B cell (primary cell): ENCODE measurements at places on chromosomes 7 and 10. TPM values are rescaled to one million over a fixed set of nuclear protein-coding genes. Genes with fewer than 3 reads are reported as not detected.

DNA sequence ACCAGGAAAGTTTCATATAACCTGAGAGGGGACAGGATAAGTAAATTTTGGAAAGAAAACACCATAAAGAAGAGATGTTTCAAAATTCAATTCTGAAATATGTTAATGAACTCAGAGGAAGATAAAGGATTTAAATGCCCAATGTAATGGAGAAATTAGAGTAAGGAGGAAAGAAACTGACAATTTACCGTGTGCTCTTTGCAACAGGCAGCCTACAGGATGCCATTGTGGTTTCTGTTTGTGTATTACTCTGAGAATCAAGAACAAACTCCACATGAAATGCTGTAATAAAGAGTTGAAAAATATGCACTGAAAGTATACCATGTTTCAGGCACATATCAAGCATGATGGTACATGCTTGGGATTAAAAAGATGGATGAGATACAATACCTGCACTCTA, 44.8 kb upstream of the GLCCI1 start:
- H3K36me3 ChIP-seq: no peaks in the 10 kb centered on the region
- peak; percentile 13 for DNase-seq

GRCh38 chr10:119812684-119813083, 60.0 kb downstream of the MCMBP start:
- no peak for DNase-seq
- peaks cover 30% of the 10 kb centered on the region for H3K36me3 ChIP-seq
- H3K27me3 ChIP-seq: no peaks in the 10 kb centered on the region
- H3K4me3 ChIP-seq: no peak overlapping the region

DNA sequence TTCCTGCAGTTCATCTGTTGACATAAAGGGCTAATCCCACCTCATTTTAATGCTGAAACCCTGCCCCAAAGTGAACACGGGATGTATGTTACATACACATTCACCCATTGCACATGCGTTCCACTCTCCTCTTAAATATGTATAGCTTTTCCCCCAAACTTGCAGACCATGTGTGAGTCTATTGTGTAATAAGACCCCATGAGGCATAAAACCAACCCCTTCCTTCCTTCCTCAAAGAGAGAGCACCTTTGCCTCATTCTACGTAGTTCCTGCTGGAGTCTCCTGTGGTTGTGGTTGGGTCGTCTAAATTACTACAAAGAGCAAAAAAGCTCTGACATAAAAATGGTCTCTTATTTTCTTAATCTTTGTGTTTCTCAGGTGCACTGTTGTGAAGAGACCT, 345.7 kb upstream of the KLF6 start:
- H3K4me1 ChIP-seq: peaks cover 62% of the 10 kb centered on the region
- H3K4me3 ChIP-seq: peak overlapping the region; percentile 0
- H3K27me3 ChIP-seq: no peaks in the 10 kb centered on the region
- peak; percentile 77 for DNase-seq
- H3K36me3 ChIP-seq: no peaks in the 10 kb centered on the region
- H3K27ac ChIP-seq: peak overlapping the region; percentile 71

DNA sequence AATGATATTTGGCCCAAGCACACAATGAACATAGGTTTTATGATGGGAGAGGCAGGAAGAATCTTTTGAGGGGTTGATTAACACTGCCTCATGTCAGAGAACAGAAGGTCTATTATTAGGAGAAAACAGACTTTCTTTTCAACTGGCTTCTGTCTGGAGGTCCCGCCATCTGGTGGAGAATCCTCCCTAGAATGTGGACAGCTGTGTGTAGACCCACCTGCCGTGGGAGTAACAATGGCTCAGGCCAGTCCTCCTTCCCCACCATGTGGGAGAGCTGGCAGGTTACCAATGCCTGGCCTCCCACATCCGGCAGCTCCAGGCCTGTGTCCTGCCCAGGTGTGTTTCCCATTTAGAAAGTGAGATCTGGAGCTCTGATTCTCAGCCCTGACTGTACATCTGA, 70.4 kb upstream of the AOAH start:
- H3K36me3 ChIP-seq: no peaks in the 10 kb centered on the region
- H3K27ac ChIP-seq: no peak overlapping the region
- H3K4me1 ChIP-seq: no peaks in the 10 kb centered on the region
- no peak for DNase-seq

GRCh38 chr7:17939606-17940301, 540 bp downstream of the SNX13 start:
- H3K4me3 ChIP-seq: peak overlapping the region; percentile 90
- no peaks in the 10 kb centered on the region for H3K36me3 ChIP-seq
- peak overlapping the region; percentile 97 for H3K27ac ChIP-seq
- H3K27me3 ChIP-seq: no peaks in the 10 kb centered on the region
- no peak for DNase-seq
- peaks cover 17% of the 10 kb centered on the region for H3K4me1 ChIP-seq

GRCh38 chr10:70115948-70116682, 16.5 kb downstream of the AIFM2 start:
- H3K4me1 ChIP-seq: peaks cover 4% of the 10 kb centered on the region
- peak; percentile 71 for DNase-seq
- no peaks in the 10 kb centered on the region for H3K27me3 ChIP-seq

- no peaks in the 10 kb centered on the region for H3K4me1 ChIP-seq
- no peaks in the 10 kb centered on the region for H3K27me3 ChIP-seq
- H3K36me3 ChIP-seq: no peaks in the 10 kb centered on the region
- H3K27ac ChIP-seq: no peak overlapping the region
- H3K4me3 ChIP-seq: no peak overlapping the region
Measured at GRCh38 chr10:110378006-110378405, 73.3 kb upstream of the SMNDC1 start.

- peaks cover 3% of the 10 kb centered on the region for H3K4me1 ChIP-seq
- no peaks in the 10 kb centered on the region for H3K27me3 ChIP-seq
- H3K4me3 ChIP-seq: no peak overlapping the region
- no peaks in the 10 kb centered on the region for H3K36me3 ChIP-seq
Measured at GRCh38 chr7:47085491-47086275, 496.2 kb downstream of the TNS3 start.

GRCh38 chr10:93080350-93081046, 6.8 kb downstream of the CYP26A1 start:
- peak; percentile 64 for DNase-seq
- H3K27me3 ChIP-seq: no peaks in the 10 kb centered on the region
- H3K4me1 ChIP-seq: no peaks in the 10 kb centered on the region
- H3K4me3 ChIP-seq: no peak overlapping the region

DNA sequence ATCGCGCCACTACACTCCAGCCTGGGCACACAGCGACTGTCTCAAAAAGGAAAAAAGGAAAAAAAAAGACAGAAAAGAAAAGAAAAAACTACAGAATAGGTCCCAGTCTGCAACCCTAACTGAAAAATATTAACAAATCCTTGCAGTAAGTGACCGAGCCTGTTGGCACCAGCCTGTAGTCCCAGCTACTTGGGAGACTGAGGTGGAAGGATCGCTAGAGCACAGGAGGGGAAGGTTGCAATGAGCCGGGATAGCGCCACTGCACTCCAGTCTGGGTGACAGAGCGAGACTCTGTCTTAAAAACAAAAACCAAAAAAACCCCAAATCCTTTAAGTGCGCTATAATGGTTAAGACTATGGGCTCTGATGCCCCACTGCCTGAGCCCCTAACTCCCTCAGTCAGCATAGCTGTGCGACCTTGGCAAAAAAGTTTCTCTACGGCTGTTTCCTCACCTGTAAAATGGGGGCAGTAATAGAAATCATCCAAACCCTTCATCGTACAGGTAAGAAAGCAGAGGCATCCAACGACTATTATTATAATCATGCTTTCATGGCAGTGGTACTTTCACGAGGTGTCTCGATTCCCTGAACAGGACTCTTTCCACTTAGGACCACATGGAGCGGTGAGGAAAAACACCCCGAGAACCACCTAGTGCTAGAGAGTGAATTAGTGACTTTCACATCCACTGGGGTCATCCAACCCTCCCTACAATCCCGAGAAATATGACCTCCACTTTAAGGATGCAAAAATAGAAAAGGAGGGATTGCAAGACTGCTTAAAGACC, 755 bp downstream of the TOMM7 start:
- peaks cover 12% of the 10 kb centered on the region for H3K4me1 ChIP-seq
- no peak for DNase-seq
- peak overlapping the region; percentile 82 for H3K4me3 ChIP-seq
- H3K27ac ChIP-seq: peak overlapping the region; percentile 81
- no peaks in the 10 kb centered on the region for H3K27me3 ChIP-seq
- peaks cover 4% of the 10 kb centered on the region for H3K36me3 ChIP-seq

GRCh38 chr7:1569016-1569415, 816 bp downstream of the PSMG3 start:
- H3K27me3 ChIP-seq: no peaks in the 10 kb centered on the region
- H3K36me3 ChIP-seq: peaks cover 6% of the 10 kb centered on the region
- no peak for DNase-seq
- H3K27ac ChIP-seq: peak overlapping the region; percentile 89
- H3K4me1 ChIP-seq: peaks cover 12% of the 10 kb centered on the region

GRCh38 chr7:155470686-155471638, 13.0 kb downstream of the EN2 start:
- peaks cover 31% of the 10 kb centered on the region for H3K4me1 ChIP-seq
- DNase-seq: peak; percentile 7

DNA sequence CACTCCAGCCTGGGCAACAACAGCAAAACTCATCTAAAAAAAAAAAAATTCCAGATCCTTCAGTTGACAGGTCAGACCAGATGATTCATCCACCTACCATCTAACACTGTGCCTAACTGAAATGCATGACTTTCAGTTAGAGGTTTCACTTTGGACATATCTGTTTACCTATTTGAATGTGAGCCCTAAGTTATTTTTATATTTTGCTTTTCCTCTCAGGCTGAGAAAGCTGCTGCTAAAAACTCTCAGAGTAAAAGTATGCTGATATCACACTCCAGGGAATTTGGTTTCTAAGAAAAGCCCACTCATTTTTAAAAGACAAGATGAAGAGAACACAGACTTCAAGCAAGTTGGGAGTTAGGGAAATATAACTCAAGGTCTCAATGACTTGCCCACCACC, 126.0 kb downstream of the SGMS1 start:
- DNase-seq: no peak
- no peaks in the 10 kb centered on the region for H3K27me3 ChIP-seq
- H3K36me3 ChIP-seq: no peaks in the 10 kb centered on the region
- peaks cover 13% of the 10 kb centered on the region for H3K4me1 ChIP-seq

DNA sequence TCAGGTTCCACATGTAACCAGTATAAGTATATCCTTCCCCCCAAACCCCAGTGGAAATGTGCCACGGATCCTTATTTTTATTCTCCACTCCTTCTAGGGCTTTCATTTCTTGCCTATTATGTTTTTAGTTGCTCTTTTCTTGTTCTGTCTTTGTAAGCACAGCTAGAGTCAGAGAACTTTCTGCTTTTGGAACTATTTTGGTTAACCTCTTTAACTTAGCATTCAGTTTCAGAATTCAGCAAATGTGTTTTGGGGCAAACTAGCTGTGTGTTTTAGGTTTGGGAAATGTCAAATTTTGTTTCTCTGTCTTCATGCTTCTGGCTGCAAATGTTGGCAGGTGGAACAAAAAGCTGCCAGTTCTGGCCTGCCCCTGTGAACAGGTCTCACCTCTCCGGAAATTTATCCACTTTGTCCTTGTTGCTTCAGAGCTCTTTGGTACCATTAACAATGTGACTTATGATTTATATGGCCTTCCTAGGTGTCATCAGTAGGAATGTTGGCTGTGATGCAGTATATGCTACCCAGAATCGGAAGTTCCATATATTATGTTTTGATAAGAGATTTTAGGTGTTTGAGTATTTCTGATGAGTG, 156.1 kb downstream of the ADK start:
- no peak overlapping the region for H3K4me3 ChIP-seq
- H3K4me1 ChIP-seq: no peaks in the 10 kb centered on the region
- DNase-seq: no peak
- no peak overlapping the region for H3K27ac ChIP-seq
- H3K27me3 ChIP-seq: no peaks in the 10 kb centered on the region

GRCh38 chr10:12637649-12638048, 288.3 kb downstream of the CAMK1D start:
- peaks cover 32% of the 10 kb centered on the region for H3K36me3 ChIP-seq
- H3K4me3 ChIP-seq: no peak overlapping the region
- no peaks in the 10 kb centered on the region for H3K27me3 ChIP-seq
- DNase-seq: no peak
- H3K27ac ChIP-seq: no peak overlapping the region

DNA sequence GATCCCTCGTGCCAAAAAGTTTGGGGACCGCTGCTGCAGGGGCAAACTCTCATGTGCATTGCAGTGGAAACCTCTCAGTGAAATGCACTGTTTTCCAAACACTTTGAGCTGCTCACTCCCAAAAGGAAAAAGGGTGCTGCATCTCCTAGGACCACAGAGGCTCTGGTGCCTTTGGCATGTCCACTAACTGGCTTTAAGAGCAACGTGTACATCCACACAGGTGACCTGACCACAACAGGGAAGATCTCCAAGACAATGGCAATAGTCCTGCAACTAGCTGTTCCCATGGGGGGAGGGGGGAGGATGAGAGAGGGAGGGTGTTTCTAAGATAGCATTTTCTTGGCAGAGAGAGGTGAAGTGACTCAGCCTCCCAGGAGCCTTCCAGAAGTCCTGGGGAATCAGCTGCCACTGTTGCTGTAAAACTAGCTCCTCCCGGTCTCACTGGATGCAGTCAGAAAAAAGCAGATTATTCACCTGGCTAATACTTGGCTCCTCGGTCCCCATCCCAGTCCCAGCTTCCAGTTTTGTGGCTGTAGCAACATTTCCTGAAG, 181.7 kb downstream of the HECW1 start:
- no peaks in the 10 kb centered on the region for H3K4me1 ChIP-seq
- no peak overlapping the region for H3K4me3 ChIP-seq
- no peaks in the 10 kb centered on the region for H3K36me3 ChIP-seq
- no peak for DNase-seq

DNA sequence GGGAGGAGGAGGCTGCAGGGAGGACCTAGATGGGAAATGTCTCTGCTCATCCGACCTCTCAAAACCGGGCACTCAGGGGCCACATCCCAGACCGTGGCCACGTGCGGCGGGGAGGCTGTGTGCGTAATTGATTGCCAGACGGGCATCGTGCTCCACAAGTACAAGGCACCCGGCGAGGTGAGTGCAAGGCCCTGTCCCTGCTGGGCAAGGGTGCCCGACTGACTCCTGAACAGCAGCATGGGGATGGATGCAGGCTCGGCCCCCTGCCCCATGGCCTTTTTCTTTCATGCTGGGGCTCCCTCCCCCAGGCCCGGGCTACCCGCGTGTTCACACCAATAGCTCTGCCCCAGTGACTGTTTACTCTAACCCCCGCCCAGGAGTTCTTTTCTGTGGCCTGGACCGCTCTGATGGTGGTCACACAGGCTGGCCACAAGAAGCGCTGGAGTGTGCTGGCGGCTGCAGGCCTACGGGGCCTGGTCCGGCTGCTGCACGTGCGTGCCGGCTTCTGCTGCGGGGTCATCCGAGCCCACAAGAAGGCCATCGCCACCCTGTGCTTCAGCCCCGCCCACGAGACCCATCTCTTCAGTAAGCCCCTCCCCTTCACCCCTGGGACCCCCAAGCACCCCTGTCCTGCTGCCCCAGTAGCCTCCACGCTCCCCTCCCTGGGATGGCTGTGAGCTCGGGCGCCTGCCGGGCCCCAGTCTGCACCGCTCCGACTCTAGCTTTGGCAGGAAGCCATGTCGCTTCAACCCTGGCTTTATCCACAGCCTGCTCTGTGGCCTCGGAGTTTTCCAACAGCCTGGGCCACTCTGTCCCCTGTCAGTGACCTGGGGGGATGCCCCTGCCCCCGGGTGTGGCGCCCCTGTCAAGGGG, 3.9 kb downstream of the LRWD1 start:
- no peak overlapping the region for H3K4me3 ChIP-seq
- no peak for DNase-seq
- no peak overlapping the region for H3K27ac ChIP-seq
- peaks cover 45% of the 10 kb centered on the region for H3K36me3 ChIP-seq
- H3K4me1 ChIP-seq: peaks cover 27% of the 10 kb centered on the region

Gene RSPH10B
- 0.20 TPM in 1 of 2 replicates, not detected in the other for total RNA-seq

Gene HOXA6
- total RNA-seq: 0.49 TPM in 1 of 2 replicates, not detected in the other

Gene NRCAM
- total RNA-seq: 3.6 and 4.6 TPM in 2 replicates

Gene PRKCQ
- 0.15 and 0.27 TPM in 2 replicates for total RNA-seq

Gene RBP3
- not detected in 2 replicates for total RNA-seq

Gene TMEM139
- not detected in 2 replicates for total RNA-seq

Gene CYP2C19
- total RNA-seq: not detected in 2 replicates
